Frontal cortex (tissue), 4 donors: ENCODE measurements at places on chromosomes 2 and 18.
A peak's percentile ranks its signal among the peaks of the same experiment; 100 is the strongest.

GRCh38 chr2:208807756-208808155 is 401.2 kb downstream of the PTH2R start:
- no peak for DNase-seq

DNA sequence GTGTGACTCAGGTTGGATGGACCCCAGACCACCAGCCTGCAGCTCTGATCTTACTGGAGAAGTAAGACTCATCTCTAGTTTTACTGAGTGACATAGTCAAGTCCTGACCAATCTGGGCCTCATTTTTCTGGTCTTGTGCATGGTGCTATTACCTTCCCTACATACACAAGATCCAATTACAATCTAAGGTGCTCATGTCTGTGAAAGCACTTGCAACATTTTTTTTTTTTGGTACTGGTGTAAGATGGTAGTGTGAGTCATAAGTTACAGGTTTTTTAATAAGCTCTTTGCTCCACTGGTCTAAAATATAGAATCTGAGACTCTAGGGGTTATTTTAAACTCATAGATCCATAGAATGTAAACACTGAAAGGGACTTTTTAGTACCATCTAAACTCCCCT is 117.3 kb upstream of the EFEMP1 start:
- no peak for DNase-seq

- DNase-seq: no peak
Observed at GRCh38 chr2:38013158-38013752, 62.7 kb downstream of the CYP1B1 start.

DNA sequence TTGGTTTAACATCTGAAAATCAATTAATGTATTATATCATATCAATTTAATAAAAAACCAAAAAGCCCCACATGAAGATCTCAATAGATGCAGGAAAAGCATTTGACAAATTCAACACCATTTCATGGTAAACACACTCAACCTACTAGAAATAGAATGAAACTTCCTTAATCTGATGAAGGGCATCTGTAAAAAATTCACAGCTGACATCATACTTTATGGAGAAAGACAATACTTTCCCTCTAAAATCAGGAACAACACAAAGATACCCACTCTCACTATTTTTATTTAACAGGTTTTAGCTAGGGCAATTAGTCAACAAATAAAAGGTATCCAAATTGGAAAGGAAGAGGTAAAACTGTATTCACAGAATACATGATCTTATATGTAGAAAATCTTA is 303.0 kb upstream of the ZEB2 start:
- DNase-seq: no peak

- DNase-seq: no peak
Observed at GRCh38 chr2:195695002-195695631, 38.1 kb downstream of the SLC39A10 start.

DNA sequence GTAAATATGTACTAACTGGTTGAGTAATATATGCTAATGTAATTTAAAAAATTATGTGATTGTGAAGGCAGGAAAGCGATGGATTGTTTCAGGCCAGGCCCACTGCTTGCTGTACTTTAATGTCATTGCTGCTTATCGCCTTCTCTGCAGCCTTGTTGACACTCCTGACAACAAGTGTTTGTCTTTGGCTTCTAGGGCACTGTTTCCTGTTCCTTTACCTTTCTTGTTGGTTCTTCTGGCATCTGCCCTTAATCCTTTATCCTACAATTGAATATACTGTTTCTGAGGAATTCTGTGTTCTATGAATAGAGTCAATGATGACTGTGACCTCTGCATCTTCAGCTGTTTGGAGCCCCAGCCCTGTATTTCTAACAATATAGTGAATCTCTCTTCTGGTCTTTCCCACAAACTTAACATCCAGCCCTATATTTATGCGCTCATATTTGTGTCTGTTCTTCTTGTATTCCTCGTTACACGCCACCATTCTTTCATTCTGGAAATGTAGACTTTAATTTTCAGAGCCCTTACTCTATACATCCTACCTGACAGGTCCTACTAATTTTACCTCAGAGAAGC is 17.6 kb downstream of the ACSL3 start:
- DNase-seq: no peak

DNA sequence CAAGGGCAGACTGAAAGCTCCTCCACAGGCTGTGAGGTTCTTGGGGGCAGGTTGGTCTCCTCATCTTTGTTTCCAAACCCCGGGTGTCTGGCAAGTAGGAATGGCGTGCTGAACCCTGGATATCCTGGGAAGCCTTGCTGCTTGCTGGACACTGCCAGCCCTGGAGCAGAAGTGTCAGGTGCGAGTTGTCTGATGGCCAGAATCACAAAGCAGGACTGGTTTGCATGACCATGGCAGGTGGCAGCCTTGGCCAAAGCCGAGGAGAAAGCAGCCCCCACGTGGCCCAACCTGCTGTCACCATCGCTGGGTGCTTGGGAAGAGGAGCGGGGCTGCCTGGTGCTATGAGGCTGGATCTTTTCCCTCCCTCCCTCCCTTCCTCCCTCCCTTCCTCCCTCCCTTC is 309.5 kb upstream of the HS6ST1 start:
- DNase-seq: no peak

- no peak for DNase-seq
Observed at GRCh38 chr2:16587601-16588000, 78.0 kb downstream of the CYRIA start.

DNA sequence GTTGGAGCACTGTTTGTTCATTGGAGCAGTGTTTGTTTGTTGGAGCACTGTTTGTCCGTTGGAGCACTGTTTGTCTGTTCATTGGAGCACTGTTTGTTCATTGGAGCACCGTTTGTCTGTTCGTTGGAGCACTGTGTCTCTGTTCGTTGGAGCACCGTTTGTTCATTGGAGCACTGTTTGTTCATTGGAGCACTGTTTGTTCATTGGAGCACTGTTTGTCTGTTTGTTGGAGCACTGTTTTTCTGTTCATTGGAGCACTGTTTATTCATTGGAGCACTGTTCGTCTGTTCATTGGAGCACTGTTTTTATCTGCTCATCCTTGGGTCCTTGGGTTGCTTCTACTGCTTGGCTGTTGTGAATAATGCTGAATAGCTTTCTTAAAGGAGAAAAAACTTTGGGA is 74.7 kb downstream of the ZNF407 start:
- no peak for DNase-seq

DNA sequence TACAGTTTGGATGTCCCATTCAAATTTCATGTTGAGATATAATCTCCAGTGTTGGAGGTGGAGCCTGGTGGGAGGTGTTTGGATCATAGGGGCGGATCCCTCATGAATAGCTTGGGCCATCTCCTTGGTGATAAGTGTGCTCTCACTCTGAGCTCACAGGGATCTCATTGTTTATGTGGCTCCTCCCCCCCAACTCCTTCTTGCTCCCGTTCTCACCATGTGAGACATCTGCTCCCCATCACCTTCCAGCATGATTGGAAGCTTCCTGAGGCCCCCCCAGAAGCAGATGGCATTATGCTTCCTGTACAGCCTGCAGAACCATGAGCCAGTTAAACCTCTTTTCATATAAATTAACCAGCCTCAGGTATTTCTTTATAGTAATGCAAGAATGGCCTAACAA is 3.0 kb upstream of the INPP1 start:
- no peak for DNase-seq

GRCh38 chr2:232299084-232299483 is 79.5 kb upstream of the ALPP start:
- DNase-seq: no peak

GRCh38 chr18:5993938-5994337 is 98.6 kb upstream of the TMEM200C start:
- DNase-seq: no peak

- no peak for DNase-seq
Observed at GRCh38 chr18:60228609-60229595, 143.7 kb downstream of the MC4R start.

GRCh38 chr2:232898592-232899543 is 28.8 kb downstream of the SNORC start:
- no peak for DNase-seq

DNA sequence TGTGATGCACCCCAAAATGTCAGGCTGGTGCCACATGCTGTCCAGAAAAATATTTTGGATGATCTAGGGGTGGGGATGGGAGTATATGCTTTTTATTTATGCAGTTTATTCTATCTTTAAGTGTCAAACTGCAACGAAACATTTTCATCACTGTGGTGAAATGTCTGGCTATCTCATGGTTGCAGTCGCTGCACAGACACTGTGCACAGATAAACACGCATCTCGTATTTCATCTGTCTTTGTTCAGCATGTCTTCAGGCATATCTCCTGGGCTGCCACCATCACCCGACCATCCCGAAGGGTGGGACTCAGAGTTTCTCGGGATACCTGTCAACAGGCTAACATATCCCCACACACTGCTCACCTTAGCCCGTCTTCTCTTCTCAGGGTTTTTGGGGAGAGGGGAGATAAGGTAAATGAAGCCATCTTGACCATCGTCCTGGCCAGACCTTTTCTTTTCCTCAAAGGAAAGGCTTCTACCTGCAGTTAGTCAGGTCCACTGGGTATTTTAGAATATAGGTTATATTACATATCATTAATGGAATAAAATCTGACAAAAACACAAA is 80.7 kb upstream of the NABP1 start:
- DNase-seq: no peak

DNA sequence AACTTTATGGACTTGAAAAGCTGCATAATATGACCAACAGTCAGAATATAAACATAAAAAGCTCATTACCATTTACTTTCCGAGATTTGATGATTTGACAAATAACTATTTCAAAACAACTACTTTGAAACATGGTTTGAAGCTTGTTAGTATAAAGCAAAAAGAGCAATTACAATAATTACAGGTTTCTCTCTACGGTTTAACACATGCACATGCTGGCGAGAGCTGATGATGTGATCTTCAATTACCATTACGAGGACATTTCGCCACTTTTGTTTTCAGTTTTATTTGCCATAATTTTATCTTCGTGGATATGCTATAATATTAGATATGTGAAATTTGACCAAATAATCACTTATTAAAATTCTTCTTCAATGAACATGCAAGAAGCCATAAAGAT is 270.1 kb downstream of the TCF4 start:
- no peak for DNase-seq

GRCh38 chr2:236769981-236770671 is 200.5 kb downstream of the ACKR3 start:
- DNase-seq: no peak

- DNase-seq: no peak
Observed at GRCh38 chr18:48863432-48864065, 87.2 kb downstream of the SMAD7 start.

- no peak for DNase-seq
Observed at GRCh38 chr18:78742218-78742745, 237.3 kb upstream of the SALL3 start.

GRCh38 chr2:6233993-6234392 is 541.8 kb downstream of the SOX11 start:
- DNase-seq: no peak

GRCh38 chr2:207073412-207073800 is 92.3 kb downstream of the KLF7 start:
- no peak for DNase-seq

DNA sequence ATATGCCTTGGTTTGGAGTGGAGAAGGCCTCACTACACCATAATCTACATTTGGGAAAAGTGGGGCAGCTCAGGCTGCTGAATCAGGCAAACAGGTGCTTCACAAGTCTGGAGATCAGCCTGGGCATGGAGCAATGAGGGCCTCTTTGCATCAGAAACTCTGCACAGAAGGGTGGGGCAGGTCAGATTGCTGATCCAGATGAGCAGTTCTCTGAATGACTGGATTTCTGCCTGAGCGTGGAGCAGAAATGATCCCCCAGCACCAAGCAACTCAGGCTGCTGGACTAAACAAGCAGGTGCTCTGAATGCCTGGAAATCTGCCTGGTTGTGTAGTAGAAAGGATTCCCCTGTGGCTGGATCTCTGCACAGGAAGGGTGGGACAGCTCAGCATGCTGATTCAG is 605.3 kb upstream of the ZNF804A start:
- no peak for DNase-seq

DNA sequence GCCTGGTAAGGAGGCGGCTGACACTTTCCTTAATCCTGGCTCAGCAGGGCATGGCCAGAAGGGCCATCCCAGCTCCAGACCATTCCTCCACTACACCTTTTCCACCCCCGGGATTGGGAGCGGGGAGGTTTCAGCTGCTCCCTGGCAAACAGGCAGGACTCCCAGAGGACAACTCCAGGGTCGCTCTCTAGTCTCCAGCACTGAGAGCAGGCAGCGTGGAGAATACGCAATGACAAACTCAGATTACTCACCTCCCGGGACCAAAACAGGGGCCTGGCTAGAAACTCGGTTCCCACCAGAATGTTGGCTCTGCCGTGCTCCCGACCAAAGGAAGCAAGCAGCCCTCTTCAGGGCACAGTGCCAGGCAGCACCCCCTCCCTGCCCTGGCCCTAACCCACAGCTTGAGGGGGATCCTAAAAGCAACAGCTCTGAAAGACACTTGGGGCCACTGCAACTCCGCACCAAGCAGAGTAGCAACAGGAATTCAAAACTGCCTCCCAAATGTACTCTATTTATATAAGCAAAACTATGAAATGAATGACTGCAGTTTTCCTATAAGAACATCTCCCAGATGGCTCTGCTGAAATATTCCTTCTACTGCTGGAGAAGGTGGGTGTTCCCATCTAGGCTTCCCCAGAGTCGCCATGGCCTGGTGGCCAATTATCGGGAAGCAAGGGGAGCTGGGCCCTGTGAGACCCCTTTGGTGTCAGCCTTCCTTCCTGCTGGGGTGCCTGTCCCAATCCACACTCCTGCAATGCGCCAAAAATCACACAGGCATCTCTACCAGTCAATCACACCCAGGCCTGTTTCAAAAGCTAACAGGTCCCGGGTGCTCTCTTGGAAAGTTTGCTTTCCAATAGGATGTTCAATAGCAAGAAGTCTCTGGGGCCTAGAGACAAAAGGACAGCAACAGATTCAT is 61.2 kb upstream of the POMC start:
- no peak for DNase-seq

GRCh38 chr2:174771631-174772471 is 7.6 kb upstream of the CHRNA1 start:
- peak; percentile 47 for DNase-seq

DNA sequence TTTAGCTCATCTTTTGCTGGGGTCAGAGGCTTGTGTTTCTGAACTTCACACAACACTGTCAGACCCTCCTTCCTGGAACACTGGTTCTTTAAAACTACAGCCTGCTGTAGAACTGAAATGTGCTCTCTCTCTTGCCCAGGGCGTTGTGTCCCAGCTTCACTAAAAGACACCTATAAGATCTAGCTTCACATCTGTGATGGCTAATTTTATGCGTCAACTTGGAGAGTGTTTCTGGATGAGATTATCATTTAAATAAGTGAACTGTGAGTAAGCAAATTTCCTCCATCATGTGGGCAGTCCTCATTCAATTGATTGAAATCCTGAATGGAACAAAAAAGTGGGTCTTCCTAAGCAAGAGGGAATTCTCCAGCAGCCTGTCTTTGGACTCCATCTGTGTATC is 140.3 kb downstream of the OSR1 start:
- no peak for DNase-seq

- DNase-seq: no peak
Observed at GRCh38 chr18:34647251-34647650, 62.8 kb upstream of the DTNA start.
